ENCODE measurements at places on chromosomes 2 and 18.

DNA sequence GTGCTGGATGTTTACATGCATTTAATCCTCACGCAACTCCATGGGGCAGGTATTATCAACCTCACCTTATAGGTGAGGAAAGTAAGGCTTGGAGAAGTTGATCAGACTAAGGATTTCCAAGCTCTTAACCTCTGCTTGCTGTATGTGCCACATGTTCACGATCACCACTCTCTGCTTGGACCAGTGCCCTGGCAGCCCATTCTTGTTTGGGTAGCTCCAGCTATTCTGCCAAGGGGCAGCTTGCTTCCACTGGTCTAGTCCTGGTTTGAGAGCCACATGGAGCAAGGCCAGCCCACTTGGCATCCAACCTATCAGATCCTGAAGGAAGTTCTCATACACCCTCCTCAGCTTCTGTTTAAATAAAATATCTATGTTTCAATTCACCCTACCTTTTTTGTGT is 14.3 kb downstream of the PLB1 start:
- no peak for DNase-seq

- DNase-seq, result no peak
Observed at GRCh38 chr2:195199864-195200263, 457.2 kb upstream of the SLC39A10 start.

DNA sequence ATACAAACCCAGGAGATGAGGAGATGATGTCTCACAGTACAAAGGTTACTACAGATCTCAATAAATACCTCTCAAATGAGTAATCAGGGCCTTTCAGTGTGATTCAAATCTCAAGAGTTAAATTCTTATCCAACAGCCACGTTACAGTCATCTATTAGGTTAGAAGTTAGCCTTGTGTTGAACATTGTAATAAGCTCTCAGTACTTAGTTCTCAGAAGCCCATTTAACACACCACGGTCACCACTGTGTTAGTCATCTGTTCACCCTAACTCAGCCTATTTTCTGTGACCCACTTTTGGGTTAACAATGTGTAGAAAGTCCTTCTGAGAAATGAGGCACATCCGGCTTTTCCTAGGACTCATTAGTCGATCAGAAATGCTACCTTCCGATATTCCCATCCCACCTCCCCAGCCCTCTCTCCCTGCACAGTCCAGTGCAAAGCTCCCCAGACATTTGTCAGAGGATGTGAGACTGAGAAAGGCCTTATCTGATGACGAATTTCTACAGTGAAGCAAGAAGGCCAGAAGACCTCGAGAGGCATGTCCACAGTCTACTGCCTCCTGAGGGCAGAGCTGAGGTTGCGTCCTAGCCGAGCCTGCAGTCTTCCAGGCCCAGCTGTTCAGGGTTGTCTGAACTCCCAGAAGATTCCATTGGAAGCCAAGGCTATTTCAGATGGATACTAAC is 92.6 kb downstream of the ACTR2 start:
- peak; percentile 47 for DNase-seq

GRCh38 chr2:38991899-38992298 is 102.2 kb downstream of the ARHGEF33 start:
- no peak for DNase-seq

GRCh38 chr2:13662055-13662454 is 945.3 kb downstream of the TRIB2 start:
- DNase-seq, result no peak

- no peak for DNase-seq
Observed at GRCh38 chr2:238581126-238581525, 154.4 kb downstream of the ASB1 start.

GRCh38 chr2:9060819-9061218 is 57.3 kb upstream of the MBOAT2 start:
- no peak for DNase-seq

DNA sequence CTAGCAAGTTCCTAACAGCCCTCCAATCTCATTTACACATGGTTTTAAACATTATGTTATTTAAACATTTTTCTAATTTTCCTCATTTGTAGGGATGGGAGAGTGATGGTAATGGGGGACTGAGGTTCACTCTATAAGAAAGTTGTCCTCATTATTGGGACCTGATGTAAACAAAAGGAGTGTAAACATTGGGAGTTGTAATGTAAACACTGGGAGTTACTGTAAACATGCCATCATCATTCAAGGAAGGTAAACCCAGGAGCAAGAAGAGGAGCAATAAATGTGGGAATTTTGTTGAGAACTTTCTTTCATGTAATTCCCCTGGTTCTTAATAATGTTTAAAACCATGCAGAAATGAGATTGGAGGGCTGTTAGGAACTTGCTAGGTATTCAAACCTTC is 17.8 kb downstream of the RFTN2 start:
- DNase-seq, result no peak

DNA sequence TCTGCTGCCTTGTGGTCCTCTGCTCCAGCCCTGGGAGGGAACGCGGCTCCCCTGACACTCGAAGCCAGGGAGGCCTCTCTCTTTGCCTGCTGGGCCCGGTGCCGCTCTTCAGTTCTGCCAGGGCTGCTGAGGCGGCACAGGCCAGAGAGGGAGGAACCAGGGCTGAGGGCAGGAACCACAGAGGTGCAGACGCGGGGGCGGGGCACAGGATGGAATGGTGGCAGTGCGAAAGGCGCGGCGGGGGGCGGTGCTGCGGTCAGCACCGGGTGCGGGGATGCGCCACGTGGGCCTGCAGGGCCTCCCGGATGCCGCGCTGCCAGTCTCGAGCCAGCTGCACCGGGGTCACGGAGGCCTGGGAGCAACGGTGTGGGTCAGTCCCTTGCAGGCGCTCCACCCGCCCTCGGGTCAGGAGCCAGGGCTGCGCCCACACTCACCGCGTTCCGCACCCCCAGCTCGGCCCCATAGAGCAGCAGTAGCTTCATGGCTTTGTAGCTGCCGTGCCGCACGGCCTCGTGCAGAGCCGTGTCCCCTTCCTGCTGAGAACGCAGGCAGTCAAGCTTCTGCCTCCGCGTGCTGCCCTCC is 4.4 kb downstream of the ANKRD23 start:
- no peak for DNase-seq

GRCh38 chr2:195252018-195252417 is 405.0 kb upstream of the SLC39A10 start:
- DNase-seq, result no peak

- no peak for DNase-seq
Observed at GRCh38 chr2:18740474-18740881, 151.1 kb upstream of the NT5C1B start.

DNA sequence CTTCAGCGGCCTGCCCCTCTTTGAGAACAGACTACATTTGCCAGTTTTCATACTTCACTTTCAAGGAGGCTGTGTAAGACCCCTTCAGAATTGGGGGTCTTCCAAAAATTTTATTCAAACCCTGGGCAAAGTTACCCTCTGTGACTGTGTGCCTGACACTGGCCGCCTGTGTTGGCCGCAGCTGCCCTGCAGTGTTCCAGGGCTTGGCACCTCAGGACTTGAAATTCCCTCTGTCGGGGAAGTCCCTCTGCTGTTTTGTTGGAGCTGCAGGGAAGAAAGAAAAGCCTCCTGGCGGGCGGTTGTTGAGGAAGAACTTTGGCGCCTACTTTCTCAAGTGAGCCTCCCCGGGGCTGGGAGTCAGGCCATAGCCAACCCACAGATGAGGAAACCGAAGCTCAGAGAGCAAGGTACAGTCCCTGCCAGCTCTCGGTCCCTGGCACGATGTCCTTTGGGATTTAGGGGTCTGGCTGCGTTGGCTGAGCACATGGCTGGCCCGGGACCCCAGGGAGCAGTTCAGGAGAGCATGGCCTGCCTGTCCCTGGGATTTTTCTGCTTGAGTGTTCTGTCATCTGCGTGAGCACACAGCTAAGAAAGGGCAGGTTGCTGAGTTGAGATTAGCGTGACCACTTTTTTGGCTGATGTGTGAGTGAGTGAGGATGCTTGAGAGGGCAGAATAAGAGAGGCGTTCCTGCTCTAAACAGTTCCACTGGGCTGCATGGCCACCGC is 17.9 kb upstream of the ASB1 start:
- no peak for DNase-seq

GRCh38 chr2:152354909-152355308 is 19.9 kb downstream of the FMNL2 start:
- no peak for DNase-seq

- DNase-seq, result no peak
Observed at GRCh38 chr2:216944733-216945132, 84.9 kb upstream of the TNP1 start.

GRCh38 chr2:238754259-238754658 is 93.6 kb upstream of the TWIST2 start:
- no peak for DNase-seq

GRCh38 chr2:126940331-126940730 is 41.6 kb downstream of the TEX51 start:
- no peak for DNase-seq

DNA sequence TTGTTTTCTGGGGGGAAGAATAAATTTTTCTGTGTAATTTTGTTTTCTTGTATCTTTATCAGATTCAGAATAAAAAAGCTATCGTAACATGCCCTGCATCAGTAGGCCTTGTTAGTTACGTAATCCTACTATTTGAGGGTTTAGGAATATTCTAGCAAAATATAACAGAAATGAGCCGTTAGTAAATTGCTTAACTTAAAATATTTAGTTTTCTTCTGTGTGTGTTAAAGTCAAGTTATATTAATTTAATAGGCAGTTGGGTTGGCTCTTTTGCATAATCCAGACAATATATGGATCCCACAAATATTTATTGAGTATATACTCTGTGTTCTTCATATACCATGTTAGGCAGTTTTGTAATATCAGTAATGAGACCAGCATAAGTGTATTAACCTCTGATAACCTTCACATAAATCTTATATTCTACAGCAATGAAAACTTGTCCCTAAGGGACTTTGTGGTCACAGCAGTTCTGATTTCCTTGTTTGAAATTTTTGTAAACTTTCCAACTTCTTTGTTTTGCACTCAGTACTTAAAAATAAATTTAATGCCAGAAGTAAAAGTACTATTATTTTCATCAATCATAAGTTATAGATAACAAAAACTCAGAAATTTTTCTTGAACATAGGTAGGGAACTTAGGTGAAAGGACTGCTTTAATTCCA is 151.9 kb downstream of the FMNL2 start:
- DNase-seq, result no peak

DNA sequence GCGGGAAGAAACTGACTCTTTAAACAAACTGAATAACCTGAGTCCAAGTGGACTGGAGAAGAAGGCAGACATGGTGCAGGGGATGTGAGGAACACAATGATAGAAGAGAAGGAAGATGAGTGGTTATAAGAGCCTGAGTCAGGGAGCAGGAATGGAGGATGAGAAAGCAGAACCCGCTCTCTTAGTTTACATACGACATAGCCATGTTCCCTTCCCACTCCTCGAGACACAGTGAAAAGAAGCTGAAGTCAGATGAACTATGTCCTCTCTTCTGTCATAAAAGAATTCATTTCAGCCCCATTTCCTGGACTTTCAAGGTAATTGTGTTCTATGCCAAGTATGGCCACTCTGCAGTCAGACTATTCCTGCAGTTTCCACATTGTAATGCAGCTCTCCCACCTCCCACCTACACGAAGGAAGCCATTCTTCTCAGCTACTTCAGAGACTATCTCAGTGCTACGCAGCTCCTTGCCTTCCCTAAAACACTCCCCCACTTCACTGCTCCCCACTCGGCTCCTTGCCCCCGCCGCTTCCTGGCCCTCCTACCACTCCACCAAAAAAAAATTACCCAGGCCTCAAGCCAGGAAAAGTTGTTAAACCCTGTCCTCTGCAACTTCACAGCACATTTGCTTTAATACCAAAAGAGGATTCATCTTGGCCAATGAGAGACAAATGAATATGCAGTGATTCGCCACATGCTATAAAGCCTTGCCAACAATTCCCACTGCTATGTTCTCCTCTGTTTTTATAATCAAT is 323.4 kb upstream of the EPHA4 start:
- DNase-seq, result no peak

- DNase-seq, result no peak
Observed at GRCh38 chr2:67283641-67284040, 113.5 kb upstream of the ETAA1 start.

GRCh38 chr2:70901227-70902066 is 34.3 kb upstream of the ATP6V1B1 start:
- DNase-seq, result no peak

- DNase-seq, result peak; percentile 39
Observed at GRCh38 chr2:76953733-76954347, 568.3 kb downstream of the LRRTM4 start.

GRCh38 chr2:216023055-216023648 is 9.8 kb upstream of the MREG start:
- DNase-seq, result peak; percentile 73

DNA sequence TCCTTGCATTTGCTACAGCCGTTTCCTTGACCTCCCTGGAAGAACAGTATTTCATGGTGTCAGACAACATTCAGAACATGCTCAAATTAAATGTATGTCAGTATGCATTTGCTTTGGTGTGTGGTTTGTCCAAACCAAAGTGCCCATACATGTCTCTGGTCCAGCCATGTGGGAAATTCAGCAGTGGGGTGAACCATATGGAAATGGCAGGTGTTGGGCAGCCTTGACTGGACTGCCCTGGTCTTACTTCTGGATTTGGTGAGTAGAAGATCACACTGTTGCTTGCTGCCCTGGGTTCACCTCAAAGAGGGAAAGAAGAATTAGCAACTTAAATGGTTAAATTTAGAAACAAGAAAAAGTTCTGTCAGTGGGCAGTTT is 84.5 kb downstream of the MSH2 start:
- DNase-seq, result no peak

DNA sequence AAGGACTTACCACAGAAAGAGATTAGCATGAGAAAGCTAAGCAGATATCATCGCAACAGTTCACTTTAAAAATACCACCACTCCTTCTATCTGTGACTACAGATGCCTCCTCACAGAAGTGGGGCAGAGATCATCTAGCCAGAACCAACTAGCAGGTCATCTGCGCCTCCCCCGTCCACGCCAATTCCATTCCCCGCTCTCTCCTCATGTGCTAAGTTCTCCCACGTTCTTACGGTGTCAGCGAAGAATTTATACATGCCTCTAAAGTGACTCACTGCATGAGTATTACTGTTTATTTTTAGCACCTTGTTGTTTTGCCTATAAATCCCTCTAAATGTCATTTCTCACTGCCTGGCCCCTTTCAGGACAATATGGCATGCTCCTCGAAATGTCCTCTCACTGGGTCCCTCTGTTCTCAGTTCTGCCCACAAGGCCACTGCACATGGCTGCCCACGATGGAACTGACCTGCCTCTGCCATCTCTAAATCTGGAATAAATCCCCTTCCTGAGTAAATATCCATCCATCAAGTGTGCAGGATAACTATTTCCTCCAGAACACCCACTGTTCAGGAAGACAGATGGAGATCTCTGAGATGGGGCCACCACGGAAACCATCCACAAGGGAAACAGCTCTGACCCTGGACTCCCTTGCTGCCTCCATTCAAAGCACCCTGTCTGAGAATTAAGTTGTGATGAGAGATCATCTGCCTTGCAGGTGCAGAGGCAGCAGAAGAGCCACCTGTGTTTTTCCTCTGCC is 137.7 kb downstream of the IRS1 start:
- no peak for DNase-seq

GRCh38 chr2:61229936-61230335 is 67.9 kb downstream of the C2orf74 start:
- no peak for DNase-seq

- DNase-seq, result peak; percentile 85
Observed at GRCh38 chr2:165067643-165068486, 112.5 kb upstream of the SLC38A11 start.

All from iPS-NIHi11 (cell line).